Epithelial cell of prostate (primary cell): ENCODE measurements at places on chromosomes 13 and 19.

- DNase-seq, result peak; percentile 94
Measured at GRCh38 chr13:40993987-40994386, 25.1 kb downstream of the ELF1 start.

GRCh38 chr19:58362272-58362994, at the start of gene ZNF497:
ZNF497 (minus strand) TSS chr19:58362751; CDS start chr19:58357635, 5,116 bp downstream.
- DNase-seq, result peak; percentile 64

DNA sequence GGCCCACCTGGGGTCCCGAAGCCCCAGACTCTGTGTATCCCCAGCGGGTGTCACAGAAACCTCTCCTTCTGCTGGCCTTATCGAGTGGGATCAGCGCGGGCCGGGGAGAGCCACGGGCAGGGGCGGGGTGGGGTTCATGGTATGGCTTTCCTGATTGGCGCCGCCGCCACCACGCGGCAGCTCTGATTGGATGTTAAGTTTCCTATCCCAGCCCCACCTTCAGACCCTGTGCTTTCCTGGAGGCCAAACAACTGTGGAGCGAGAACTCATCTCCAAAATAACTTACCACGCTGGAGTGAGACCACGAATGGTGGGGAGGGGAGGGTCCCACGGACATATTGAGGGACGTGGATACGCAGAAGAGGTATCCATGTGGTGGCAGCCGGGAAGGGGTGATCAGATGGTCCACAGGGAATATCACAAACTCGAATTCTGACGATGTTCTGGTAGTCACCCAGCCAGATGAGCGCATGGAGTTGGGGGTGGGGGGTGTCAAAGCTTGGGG, 1.0 kb upstream of the ICAM5 start:
- no peak for DNase-seq

- no peak for DNase-seq
Measured at GRCh38 chr19:35435896-35436295, 12.2 kb upstream of the FFAR2 start.

- no peak for DNase-seq
Measured at GRCh38 chr13:107900775-107901174, 314.6 kb downstream of the LIG4 start.

DNA sequence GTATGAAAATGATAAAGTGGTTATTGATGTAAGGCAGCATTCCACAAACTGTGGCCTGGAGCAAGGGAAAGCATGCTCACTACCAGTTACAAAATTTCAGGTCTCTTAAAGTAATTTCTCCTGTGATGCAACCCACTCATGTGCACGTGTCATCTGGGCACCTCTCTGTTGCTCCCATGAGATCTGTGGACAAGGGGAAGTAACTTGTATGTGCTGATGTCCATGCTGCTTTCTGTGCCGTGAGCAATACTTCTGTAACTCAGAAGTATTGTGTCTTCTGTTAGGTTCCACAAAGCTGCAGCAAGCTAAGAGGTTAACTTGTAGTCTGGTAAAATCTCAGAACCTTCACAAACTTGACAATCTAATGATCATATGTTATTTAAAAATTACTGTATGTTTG, 930.0 kb upstream of the SLITRK6 start:
- no peak for DNase-seq

DNA sequence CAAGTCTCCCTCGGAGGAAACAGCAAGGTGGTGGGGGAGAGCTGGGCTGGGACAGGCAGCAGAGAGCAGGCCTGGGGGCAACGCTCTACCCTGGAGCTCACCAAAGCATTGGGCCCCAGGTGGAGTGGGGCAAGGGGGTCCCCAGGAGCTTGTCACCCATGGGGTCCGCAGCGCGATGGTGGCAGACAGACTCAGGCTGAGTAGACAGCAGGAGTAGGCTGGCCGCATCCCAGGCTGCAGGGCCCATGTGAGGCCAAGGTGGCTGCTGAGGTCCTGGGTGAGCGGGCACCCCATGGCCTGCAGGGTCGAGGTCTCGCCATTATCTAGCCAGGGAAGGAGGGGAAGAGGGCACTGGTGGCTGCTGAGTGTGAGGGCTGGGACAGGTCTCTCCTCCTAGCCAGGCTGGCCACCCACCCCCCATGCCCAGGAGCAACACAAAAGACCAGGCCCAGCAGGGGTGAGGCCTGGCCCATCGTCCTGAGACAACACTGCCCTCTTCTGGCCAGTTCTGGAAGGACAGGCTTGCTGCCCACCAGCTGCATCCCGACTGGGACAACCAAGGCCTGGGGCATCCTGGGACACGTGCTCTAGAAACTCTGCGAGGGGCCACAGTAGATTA, 33.1 kb downstream of the CEBPG start:
- no peak for DNase-seq

DNA sequence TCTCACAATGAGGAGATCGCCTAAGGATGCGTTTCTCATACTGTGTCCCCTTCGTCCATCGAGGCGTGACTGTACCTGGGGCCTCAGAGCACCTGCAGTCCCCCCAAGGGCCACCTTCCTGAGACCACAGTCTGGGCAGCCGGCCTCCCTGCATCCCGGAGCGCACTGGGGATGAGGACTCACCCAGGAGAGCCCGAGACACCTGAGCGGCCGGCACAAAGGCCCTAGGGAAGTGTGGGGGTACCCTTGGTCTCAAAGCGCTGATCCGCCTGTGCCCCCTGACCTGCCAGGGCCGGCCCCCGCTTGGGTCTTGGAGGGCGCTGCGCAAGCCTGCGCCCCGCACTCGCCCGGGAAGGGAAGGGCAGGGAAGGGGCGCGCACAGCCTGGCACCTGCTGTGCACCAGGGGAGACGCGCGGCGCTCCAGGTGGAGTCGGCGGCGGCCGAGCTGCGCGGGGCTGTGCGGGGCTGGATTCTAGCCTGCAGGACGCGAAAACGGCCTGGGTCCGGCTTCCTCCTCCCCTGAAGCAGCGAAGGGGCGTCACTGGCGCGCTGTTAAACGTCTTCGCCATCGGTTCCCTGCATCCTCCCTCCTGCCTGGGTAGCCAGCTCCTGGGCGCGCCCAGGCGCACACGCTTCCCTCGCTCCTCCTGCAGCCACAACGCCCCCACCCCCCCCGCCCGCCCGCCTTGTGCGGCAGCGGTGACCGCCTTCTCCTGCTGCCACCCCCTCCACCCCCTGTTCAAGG, 13.6 kb upstream of the USP29 start:
- DNase-seq, result no peak

DNA sequence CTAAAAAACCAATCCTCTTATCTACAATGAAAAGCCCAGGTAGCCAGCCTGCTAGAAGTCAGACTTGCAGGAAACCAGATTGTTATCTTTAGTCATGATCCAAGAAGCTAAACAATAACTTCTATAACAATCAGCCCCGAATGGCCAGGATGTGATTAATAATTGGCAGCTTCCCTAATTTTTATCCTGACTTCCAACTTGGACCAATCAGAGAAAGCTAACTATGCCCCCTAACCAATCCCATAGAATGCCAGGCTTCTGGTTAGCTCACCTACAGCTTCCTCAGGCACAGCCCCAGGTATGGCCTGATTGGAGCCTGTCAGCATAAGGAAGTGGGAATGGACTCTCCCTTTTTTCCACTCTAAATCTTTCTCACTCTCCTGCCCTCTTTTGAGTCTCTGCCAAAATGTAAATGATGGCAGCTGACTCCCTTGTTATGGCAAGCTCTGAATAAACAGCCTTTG, 394.9 kb downstream of the DLEU7 start:
- peak; percentile 50 for DNase-seq

GRCh38 chr19:4971424-4971793, 2.5 kb downstream of the KDM4B start:
- no peak for DNase-seq

DNA sequence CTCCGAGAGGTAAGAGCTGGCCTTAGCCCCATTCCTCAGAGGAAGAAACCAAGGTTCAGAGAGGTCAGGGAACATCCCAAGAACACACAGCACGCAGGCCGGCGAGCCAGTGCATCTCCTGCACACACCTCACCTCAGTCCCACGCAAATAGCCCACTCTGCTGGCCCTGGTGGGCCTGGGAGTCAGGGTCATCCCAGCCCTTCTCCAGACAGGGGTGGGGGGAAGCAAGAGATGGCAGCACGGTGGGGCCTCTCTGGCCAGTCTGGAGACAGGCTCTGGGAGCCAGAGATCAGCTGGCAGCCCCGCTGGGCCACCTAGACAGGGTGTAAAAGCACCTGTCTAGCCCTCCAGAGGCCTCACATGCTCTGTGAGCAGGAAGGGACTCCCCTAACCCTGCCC, 26.8 kb downstream of the TUBA3C start:
- no peak for DNase-seq

DNA sequence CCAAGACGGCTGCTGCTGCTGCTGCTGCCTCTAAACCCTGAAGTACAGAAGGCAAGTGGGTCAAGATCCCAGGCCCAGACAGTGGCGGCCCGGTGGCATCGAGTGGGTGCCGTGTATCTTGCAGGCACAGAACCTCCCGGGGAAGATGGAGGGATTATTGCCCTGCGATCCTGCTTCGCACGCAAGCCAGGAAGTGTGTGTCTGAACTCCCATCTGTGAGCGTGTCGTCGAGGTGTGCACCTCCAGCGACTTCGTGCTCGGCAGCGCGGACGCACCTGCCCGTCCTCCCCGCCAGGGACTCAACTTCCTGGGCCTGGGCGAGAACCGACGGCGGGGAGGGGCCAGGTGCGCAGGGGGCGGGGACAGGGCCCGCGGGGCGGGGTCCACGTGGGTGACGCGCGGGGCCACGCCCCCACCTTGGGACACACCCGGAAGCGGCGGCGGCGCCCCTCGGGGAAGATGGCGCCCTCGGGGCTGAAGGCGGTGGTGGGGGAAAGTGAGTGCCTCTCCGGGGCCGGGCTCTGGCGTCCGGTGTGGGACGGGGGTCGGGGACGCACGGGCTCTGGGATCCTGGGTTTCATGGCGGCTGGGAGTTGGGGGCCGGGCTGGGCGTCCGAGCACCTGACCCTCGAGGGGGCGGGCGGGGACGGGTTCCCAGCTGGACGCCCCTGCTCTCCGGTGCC, at the start of gene STXBP2:
Gene STXBP2 (plus strand): TSS at position 420 of the 683 bp plus-strand sequence. CDS start 40 bp downstream, at position 460.
- no peak for DNase-seq

- DNase-seq, result no peak
Measured at GRCh38 chr13:53747825-53748224, 719.2 kb downstream of the OLFM4 start.

- no peak for DNase-seq
Measured at GRCh38 chr13:79060216-79060615, 345.8 kb downstream of the RBM26 start.
